Skin of body (tissue), 3 donors: ENCODE measurements at places on chromosomes 12 and 14. TPM values are rescaled to one million over a fixed set of nuclear protein-coding genes. Genes with fewer than 3 reads are reported as not detected.

DNA sequence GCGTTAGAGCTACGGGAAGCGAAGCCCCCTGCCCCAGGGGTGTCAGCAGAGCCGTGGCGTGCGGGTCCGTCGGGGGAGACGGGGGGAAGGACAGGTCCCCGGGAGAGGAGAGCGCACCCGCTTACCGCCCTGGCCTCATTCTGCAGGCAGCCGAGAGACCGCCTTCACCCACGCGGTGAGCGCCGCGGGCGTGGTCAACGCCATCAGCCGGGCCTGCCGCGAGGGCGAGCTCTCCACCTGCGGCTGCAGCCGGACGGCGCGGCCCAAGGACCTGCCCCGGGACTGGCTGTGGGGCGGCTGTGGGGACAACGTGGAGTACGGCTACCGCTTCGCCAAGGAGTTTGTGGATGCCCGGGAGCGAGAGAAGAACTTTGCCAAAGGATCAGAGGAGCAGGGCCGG is 10.5 kb downstream of the WNT5B start:
- no peak for DNase-seq

DNA sequence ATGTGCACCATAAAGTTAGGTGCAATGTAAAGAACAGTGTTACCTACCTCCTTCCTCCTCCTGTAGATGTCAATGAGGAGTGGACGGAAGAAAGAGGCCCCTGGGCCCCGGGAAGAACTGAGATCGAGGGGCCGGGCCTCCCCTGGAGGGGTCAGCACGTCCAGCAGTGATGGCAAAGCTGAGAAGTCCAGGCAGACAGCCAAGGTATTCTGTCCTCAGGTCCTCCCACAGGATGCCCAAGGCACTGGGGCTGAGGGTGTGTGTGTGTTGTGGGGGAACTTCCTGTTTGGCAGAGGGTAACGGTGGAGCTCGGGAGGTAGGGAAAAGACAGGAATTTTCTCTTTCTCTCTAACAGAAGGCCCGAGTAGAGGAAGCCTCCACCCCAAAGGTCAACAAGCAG is 6.4 kb downstream of the ATN1 start:
- DNase-seq, result no peak

DNA sequence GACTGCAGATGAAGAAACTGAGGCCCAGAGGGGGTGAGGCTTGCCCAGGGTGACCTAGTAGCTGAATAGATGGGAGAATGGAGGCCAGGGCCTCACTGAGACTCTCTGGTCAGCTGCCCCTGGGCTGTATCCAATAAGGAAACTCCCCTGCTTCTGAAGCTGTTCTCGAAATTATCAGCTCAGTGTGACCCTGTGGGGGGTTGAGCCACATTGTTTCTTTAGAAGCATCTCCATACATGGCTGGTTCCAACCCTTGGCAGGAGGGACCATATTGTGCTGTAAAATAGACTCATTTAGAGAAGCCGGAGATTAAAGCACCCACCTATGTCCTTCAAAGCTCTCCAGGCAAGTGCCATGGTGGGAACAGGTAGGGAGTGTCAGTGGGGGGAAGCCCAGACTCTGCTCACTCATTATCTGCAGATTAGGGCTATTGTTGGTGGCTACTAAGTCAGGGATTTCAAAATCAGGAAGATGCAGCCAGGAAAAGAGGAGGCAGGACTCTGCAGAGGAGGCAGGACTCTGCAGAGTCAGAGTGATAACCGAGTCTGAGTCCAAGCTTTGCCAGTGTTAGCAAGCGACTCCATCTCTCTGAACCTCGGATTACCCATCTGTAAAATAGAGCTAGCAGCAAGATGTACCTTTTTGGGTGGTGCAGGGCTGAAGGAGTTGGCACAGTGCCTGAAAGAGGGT is 3.5 kb downstream of the SERPINA5 start:
- no peak for DNase-seq

DNA sequence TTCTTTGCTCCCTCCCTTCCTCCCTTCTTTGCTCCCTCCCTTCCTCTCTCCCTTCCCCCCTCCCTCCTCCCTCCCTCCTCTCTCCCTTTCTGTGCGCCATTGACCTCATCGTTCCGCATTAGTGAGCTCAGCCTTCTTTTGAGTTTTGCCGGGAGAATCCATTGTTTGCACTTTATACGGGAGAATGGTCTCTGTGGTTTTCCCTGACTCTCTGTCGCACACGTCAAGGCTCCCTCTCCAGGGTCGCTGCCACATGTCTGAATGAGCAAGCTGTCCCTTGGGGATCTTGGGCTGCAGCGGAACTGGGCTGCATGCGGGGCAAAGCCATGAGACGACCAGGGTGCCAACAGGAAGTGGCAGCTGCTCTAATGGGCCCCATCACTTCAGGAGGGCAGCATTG is 118.5 kb downstream of the GLT1D1 start:
- DNase-seq, result no peak

MORN3 gene
- total RNA-seq, result 0.59 TPM

DNA sequence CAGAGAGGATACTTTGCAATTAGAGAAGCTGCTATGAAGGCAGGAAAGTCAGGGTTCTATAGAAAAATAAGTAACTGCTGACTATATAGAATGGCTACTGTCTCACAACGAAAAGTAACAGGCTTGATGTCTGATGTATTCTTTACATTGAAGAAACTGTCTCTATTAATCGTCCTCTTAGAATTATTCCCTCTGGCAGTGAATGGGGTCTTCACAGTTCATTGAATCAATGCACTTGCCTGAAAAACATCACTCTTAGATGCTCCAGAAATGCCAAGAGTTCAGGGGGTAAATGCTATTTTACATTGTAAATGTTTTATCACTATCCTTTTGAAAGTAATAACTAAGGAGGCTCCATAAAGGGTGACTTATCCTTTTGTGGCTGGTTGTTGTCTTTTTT is 37.7 kb upstream of the CRACR2A start:
- DNase-seq, result no peak

- no peak for DNase-seq
Observed at GRCh38 chr14:95424529-95424928, 91.9 kb downstream of the SYNE3 start.

DNA sequence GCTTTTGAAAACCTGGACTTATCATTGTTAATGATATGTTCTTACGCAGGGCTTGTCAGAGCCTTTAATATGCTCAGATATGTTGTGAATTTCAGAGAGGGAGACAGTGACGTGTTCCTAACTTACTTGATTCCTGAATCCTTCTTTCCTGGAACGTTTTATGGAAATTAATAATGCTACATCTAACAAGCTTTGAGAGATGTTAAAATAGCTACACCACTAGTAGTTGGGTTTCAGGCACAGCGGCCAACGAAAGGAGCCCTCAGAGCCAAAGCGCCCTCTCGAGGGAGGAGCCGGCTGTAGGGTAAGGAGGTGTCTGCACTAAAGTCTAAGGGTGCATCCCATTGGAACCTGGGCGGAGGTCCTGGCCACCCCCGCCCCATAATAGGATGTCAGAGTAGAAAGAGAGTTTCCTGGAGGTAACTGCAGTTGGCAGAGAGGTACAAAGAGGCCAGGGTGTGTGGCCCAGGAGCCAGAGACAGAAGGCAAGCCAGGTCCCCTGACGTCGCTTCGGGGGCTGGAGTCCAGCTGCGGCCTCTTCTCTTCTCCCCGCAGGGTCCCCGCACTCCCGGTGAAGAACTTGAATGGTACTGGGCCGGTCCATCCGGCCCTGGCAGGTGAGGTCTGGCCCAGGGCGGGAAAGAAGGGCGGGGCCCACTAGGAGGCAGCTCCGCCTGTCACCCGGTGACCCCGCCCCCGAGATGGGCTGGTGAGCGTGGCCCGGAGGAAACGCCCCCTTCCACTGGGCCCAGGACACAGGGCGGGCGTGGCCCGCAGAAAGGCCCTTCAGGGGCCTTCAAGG is 36.3 kb downstream of the DTX1 start:
- no peak for DNase-seq

DNA sequence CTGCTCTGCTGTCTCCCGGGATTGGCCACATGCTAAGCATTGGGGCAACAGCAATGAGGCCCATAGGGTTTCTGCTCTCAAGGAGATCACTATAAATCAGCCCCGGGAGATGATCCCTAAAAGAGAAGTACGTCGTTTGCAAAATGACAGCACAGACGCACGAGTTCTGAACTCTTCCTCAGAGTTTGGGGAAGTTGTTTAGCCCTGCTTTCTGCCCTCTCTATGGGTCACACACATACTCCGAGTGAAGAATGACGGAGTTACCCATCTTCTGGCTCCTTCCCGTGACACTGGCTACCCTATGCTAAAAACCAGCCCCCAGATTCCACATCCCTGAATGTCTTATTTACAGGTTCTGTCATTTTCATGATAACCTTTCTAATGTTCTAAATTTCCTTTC is 258.0 kb upstream of the PLEKHG7 start:
- DNase-seq, result no peak

CCDC175 gene
- total RNA-seq, result not detected

GRCh38 chr12:91490667-91491311 is 308.2 kb upstream of the DCN start:
- DNase-seq, result no peak

MUCL1 gene
- 90.0 TPM for total RNA-seq

MSI1 gene
- total RNA-seq, result 0.99 TPM
